ENCODE measurements at places on chromosomes 6 and 20. TPM values are rescaled to one million over a fixed set of nuclear protein-coding genes. Genes with fewer than 3 reads are reported as not detected.
A peak's percentile ranks its signal among the peaks of the same experiment; 100 is the strongest.

Gene OTOR
- not detected for total RNA-seq

Gene KIF25
- not detected for total RNA-seq

DNA sequence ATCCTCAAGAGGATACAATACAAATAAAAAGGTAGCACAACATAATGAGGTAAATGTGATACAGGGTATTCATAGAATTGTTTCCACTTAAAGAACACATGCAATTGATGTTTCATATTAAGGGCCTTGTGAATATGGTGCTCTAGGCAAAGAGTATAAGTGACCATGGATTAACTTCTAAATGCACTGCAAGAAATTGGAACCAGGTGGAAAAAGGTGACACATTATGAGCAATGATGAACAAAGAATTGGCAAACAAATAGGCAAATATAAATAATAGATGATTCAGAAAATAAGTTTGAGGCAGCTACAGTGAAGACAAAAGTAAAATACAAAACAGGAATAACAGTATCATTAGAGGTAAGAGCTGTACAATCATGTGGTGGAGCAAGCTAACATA, 192.0 kb downstream of the GRIK2 start:
- DNase-seq, result no peak

- no peak for DNase-seq
Measured at GRCh38 chr6:63176181-63176580, 35.1 kb upstream of the FKBP1C start.

- no peak for DNase-seq
Measured at GRCh38 chr6:120290964-120291363, 941.4 kb upstream of the MAN1A1 start.

GRCh38 chr6:153043719-153044118, 41.2 kb upstream of the MTRF1L start:
- no peak for DNase-seq

- DNase-seq, result no peak
Measured at GRCh38 chr6:105495515-105495914, 92.6 kb upstream of the PREP start.

DNA sequence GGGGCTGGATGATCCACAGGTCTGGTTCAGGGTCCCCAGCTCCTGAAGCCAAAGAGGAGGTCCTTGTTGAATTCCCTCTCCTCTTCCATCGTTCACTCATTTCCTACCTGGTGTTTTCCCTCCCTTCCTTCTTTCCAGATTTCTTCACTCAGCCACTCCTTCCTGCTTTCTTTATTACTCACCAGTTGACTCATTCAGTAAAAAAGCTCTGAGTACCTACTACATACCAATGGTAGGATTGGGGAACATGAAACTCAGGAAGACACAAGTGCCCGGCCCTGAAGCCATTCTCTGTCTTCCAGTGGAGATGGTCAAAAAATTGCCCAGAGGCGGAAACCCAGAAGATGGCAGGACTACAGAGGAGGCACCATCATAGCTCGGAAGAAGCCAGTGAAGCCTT, 11.9 kb upstream of the NSFL1C start:
- DNase-seq, result peak; percentile 92

GRCh38 chr6:158322724-158323560, 10.7 kb downstream of the TULP4 start:
- DNase-seq, result no peak

- DNase-seq, result no peak
Measured at GRCh38 chr6:48959251-48960060, 503.6 kb downstream of the MMUT start.

DNA sequence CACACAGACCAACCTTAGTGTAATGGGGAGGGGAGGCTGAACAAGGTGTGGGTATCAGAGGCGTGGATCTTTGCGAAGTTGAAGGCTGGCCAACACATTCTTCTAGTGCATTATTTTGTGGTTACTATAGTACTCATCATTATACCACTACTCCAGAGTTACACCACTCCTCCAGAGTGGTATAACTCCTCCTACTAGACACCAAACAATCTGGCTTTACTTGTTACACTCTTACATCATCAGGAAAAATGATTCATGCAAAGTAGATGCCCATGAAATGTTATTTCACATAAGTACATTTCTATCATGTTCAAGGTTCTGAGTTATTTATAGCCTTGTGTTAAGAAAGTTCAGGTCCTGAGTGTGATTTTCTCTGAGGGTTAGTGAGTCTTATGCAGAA, 443.1 kb upstream of the OPRM1 start:
- peak; percentile 5 for DNase-seq
